ENCODE measurements at places on chromosomes 5 and 9.

DNA sequence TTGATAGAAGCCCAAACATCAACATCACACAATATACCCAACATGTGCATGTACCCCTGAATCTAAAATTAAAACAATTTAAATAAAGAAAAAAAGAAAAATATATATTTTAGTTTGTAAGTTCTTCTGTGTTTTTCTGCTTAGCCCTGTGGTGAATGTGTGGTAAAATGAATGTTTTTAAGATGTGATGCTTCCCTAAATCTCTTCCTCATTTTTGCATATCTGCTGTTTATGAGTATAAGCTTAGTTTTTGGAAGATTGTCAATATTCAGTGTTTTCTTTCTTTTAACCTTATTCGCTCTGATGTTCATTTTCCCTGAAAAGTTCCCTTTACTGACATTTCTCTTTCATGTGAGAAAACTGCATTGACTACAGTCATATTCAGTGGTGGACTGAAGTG, 44.4 kb upstream of the DAB2 start:
- no peak for DNase-seq

DNA sequence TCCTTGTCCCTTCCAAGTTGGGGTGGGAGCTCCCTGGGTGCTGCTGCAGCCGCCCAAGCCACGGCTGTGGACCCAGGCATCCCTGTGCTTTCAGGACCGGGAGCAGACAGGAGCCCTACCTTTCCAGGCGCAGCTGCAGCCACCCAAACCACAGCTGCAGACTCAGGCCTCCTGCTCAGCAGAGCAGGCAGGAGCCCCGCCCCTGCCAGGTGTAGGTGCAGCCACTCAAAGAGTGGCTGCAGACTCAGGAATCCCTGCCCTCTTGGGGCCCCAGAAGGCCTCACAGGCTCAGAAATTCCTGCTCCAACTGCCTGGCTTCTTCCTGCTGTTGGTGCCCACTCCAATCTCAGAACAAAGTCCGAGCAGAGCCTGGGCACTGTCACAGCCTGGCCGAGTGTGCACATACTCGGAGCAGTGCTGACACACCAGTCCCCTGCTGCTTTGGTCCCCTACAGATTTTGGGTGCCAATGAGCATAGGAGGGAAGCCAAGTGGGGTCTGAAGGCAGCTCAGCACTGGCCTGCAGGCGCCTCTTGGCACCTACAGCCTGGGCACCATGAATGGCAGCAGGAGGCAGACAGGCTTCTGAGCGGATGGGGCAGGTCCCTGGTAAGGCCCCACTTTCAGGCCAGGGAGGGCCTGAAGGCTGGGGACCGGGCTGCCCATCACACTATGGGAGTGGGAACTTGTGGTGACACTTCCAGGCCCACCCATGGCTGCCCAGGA, 6.0 kb upstream of the TESK1 start:
- DNase-seq: no peak

GRCh38 chr5:132054031-132054696, 6.3 kb upstream of the IL3 start:
- DNase-seq: no peak

GRCh38 chr9:137723783-137724445, 105.1 kb downstream of the EHMT1 start:
- DNase-seq: no peak

GRCh38 chr5:114822863-114823262, 346.8 kb downstream of the TRIM36 start:
- no peak for DNase-seq

GRCh38 chr5:180438785-180439780, 55.1 kb upstream of the CNOT6 start:
- no peak for DNase-seq

- DNase-seq: no peak
These were observed 107.9 kb downstream of the RXRA start for GRCh38 chr9:134433909-134434882.

GRCh38 chr9:95213117-95213516, 104.4 kb downstream of the FANCC start:
- no peak for DNase-seq

- DNase-seq: peak; percentile 46
These were observed 67.5 kb upstream of the CKMT2 start for GRCh38 chr5:81165493-81166119.

DNA sequence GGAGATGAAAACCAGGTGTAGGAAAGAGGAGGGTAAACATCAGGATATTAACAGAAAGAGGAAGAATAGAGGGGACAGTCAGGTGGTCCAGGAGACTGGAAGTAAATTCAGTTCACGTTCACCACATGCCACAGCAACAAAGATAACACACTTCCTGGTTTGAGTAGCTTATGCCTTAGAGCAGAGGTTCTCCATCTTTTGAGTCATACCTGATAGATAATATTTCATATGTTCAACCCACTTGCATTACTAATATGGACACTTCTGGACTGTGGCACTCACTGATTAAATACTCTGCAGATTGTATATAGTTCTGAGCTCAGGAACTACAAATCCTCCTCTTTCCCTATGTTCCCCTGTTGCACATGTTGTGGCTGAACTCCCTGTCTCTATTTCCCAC, 179.9 kb upstream of the NR3C1 start:
- no peak for DNase-seq

- no peak for DNase-seq
These were observed 228.8 kb upstream of the TYRP1 start for GRCh38 chr9:12464400-12464799.

DNA sequence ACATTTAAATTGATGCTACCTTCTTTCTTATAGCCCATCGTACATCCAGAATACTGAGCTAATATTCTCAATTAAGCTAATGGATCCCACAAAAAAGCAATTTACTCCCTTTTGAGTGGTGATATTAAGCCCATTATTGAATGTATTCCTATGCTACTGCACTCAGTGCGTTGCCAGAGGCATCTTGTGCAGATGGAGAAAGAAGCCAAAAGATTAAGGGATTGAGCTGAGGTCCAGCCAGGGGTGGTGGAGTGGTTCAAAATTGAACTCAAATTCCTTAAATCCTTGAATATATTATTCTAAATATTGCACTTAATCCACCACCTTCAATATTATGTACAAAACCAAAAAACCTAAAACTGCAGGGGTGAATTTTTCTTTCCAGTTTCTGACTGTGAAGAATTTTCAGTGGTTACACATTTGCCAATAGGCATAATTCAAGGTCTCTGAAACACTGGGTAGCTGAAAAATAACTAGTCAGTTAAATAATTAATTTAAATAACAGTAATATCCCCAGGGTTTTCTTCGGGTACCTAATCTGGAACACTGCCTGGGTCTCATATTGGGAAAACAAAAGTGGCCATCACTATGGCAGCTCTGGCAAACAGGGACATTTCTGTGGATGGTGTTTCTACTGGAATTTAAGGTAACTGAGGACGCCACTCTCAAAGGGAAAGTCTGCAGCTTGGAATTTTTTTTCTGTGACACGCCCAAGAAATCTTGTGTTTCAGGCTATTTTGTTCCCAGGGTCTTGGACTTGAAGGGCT, 6.2 kb upstream of the LIFR start:
- no peak for DNase-seq

DNA sequence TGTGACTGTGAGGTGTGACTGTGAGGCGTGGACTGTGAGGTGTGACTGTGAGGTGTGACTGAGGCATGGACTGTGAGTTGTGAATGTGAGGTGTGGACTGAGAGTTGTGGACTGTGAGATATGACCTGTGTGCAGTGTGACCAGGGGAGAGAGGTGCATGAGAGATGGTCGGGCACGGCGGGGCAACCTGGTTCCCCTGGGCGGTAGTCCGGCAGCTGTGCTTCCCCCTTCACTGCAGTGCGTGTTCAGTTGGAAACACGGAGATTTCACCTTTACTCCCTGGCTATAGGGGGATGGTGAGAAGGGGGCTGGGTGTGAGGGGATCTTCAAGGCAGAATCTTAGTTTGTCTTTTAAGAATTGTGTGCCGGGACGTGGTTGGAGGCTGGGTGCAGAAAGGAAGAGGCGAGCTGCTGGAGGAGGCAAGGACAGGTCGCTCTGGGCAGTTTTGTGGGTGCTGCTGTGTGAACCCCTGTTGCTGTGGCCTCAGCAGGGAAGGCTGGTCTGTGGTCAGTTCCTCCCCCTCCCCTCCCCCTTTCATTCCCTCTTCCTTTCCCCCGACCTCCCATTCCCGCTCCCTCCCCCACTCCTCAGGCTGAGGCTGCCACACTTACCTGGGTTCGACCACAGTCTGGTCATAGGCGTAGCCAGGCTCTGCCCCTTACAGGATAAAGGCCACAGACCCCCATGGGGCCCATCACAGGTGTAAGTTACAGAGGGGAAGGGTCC, 39.3 kb downstream of the CEP72 start:
- DNase-seq: no peak

- no peak for DNase-seq
These were observed 159.8 kb downstream of the TMC1 start for GRCh38 chr9:72681283-72681630.

- peak; percentile 33 for DNase-seq
These were observed 1.4 kb downstream of the NDUFA8 start for GRCh38 chr9:122158202-122158601.

- DNase-seq: no peak
These were observed 9.1 kb downstream of the PRDM6 start for GRCh38 chr5:123097871-123098735.

- DNase-seq: no peak
These were observed 158.0 kb downstream of the CDK5RAP2 start for GRCh38 chr9:120421977-120422376.

DNA sequence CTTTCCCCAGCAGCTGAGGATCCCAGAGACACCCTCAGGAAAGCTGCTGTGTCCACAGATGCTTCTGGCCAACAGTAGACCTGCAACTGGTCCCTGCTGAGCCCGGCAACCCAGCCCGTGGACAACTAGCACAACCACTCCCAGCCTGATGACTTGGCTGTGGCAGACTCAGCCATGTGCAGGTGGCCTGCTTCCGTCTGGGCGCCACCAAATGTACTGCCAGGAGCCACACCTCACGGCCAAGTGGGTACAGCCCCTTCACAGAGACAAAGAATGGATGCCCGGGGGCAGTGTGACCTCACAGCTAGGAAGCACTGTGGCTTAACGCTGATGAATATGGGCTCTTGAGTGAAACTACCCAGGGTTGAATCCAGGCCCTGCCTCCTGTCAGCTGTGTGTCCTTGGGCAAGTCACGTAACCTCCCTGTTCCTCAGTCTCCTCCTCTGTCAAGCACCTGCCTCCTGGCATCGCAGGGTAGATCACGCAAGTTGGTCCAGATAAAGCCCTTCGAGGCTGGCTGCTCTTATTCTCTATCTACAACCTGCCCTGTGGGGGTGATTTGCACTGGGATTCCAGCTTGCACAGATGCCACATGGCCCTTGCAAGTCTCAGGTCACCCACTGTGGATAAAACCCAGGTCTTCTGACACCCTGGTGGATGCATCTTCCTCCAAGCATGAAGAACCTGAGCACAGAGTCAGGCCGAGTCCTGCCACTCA, 225.0 kb downstream of the PBX3 start:
- DNase-seq: no peak

GRCh38 chr5:94694671-94695070, 76.2 kb downstream of the SLF1 start:
- DNase-seq: no peak

DNA sequence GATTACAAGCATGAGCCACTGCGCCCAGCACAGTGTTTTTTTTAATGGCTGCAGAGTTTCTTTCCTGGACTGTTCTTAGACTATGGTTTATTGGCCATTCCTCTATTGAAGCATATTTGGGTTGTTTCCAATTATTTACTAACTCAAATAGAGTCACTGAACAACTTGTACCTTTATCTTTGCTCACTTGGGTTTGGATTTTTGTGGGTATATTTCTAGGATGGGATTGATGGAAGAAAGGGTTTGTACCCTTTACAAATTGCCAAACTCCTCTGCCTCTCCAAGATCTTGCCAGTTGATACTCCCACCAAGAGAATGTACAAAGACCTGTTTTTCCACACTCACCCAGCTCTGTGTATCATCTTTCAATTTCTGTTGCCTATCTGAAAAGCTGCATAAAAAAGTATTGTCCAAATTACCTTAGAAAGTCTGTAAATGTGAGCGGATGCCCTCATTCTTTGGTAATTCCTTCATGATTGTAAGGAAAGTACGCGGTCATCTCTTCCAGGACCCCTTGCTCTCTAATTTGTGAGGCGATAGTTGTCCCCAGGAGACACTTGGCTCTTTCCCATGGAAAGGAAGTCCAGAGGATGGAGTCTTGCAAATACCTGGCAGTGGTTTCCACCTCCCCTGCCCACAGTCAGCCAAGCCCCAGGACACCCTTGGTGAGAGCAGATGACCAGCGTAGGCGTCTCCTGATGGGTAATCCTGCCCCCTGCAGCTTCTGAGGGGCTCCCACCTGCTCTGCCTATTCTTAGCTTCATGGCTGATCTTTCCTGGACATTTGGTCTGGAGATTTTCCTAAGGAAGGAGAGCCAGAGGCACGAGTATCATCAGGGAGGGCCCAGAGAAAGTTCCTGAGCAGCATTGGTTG, 33.0 kb downstream of the ARHGEF37 start:
- no peak for DNase-seq

GRCh38 chr5:132559383-132560060, 2.7 kb downstream of the RAD50 start:
- no peak for DNase-seq

DNA sequence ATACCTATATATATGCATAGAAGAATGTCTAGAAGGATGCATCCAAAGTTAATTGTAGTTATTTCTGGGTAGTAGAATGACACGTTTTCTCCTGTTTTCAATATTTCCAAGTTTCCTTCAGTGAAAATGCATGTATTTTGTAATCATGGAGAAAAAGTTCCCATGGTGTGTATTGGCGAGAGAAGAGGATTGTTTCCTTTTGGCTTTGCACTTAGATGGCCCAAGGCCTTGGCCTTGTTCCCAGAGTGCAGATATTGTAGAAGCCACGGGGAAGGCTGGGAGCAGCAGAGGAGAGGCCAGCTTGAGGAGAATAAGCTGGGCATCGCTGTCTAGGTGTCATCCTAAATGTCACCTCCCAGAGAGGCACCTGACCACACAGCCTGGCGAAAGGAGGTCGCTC, 44.0 kb downstream of the IRF1 start:
- no peak for DNase-seq

DNA sequence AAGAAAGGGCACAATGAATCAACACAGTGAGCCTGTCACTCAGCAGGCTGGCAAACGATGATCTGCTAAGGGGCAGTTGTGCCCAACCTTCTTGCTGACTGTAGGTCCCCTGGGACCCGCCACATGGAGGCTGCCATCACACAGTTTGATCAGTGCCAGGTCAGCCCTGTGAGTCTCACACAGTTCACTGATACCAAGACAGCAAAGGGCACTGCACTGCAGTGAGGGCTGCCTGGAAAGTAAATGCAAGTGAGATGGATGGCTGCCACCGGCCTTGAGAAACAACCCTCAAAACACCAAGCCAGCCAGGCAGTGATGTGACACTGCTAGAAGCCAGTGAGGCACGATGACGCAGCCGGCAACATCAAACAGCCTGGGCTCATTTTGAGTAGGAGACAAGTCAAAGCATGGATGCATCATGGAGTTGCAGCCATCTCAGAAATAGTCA, 30.3 kb downstream of the FOXD1 start:
- no peak for DNase-seq

- DNase-seq: no peak
These were observed 59.2 kb downstream of the RIC1 start for GRCh38 chr9:5688109-5688508.

- no peak for DNase-seq
These were observed 270.8 kb upstream of the ACTBL2 start for GRCh38 chr5:57753446-57753845.
